ENCODE measurements at places on chromosomes 16 and 17.
A peak's percentile ranks its signal among the peaks of the same experiment; 100 is the strongest.

- no peak for DNase-seq
Measured at GRCh38 chr17:50573866-50574611, 13.5 kb downstream of the CACNA1G start.

GRCh38 chr17:48993951-48994350 lies 3.2 kb upstream of the IGF2BP1 start:
- no peak for DNase-seq

- no peak for DNase-seq
Measured at GRCh38 chr17:63483038-63483437, 6.2 kb downstream of the ACE start.

DNA sequence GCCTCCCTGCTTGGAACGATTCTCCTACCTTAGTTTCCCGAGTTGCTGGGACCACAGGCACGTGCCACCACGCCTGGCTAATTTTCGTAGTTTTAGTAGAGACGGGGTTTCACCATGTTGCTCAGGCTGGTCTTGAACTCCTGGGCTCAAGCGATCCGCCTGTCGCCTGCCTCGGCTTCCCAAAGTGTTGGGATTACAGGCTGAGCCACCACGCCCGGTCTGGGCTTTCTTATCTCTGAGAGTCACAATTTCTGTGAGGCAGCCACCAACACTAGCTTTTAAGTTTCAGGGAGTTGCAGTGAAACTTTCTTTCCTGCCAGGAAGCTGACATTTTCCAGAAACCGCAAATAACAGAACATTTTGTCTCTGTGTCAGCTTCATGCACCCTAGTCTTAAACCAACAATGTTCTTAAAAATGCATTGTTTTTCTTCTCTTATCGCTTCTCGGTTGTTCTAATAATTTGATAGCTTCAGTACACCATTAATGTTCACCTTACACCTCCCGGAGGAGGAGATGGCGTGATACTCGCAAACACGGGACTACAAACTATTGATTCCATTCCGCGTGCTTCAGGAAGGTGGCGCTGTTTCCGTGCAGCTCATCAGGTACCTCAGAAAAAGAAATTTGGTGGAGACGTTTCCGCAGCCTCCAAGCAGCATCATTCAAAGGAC lies 7.4 kb upstream of the DHRS7B start:
- no peak for DNase-seq

GRCh38 chr16:30660424-30661261 lies 2.4 kb downstream of the FBRS start:
- peak; percentile 18 for DNase-seq
